Pulmonary artery endothelial cell (primary cell): ENCODE measurements at places on chromosomes 1 and 21. TPM values are rescaled to one million over a fixed set of nuclear protein-coding genes. Genes with fewer than 3 reads are reported as not detected.

LPAR3 gene
- total RNA-seq: 0.67 TPM in 1 of 2 replicates, not detected in the other

OR2M7 gene
- total RNA-seq: not detected in 2 replicates

MEGF6 gene
- 23.3 and 49.2 TPM in 2 replicates for total RNA-seq

GPR3 gene
- 0.49 and 0.86 TPM in 2 replicates for total RNA-seq

LMOD1 gene
- total RNA-seq: under 0.01 and 0.07 TPM in 2 replicates

FHAD1 gene
- total RNA-seq: 0.20 and 0.25 TPM in 2 replicates

MIS18A gene
- 14.5 and 21.9 TPM in 2 replicates for total RNA-seq

DNA sequence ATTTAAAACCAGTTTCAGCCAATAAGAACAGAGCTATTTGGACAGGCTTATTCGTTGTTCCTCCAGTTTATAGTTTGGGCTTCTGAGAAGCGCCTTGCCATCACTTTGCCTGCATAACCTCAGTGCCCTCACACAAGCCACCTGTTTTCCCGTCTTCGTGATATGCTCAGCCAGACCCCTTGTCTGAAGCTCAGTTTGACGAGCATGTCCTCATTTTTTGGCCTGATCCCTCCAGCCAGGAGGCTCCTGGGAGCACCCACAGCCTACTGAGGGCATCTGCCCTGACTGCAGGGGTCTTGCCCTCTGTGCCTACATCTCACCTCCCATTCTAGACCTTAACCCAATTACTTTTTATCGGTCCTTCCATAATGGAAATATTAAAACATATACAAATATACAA is 95.3 kb downstream of the ADARB1 start:
- DNase-seq: no peak

DNA sequence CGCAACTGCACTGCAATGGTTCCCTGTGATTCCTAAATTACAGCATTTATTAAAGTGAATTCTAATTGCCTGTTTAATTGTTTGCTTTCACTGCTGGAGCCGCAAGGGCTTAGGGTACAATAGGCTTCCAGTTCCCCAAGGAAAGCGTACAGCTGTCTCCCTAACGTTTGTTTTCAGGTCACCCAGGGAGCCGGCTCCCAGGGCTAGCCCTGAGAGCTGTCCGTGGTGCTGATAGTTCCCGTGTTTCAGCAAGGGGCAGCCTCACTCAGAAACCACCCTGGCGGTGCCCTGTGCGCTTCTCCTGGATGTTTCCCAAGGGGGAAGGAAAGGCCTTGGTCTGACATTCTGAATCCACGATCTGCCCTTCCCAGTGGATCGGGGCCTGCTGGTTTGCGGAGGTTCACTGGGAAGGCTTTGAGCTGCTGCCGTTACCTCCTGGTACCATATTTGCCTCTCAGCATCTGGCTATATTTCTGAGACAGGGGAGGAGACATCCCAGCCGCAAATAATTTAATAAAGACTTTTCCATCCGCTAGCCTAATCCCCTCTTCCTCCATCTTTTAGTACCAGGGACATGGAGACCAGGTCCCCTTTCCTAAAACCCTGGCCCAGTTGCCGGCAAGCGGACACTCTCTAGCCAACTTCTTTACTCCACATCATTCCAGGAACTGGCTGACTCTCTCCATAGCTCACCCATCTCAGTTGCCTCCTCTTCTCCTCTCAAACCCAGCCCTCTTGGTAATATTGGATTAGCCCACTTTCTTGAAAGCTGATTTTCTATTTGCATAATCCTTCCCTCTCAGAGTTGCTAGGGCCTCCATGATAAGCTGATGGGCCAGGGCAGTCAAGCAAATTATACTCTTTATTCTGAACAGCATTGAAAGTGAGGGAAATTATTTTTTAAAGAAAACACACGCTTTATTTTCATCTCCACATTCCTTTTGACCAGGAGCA is 149.0 kb downstream of the IGSF21 start:
- DNase-seq: no peak

DNA sequence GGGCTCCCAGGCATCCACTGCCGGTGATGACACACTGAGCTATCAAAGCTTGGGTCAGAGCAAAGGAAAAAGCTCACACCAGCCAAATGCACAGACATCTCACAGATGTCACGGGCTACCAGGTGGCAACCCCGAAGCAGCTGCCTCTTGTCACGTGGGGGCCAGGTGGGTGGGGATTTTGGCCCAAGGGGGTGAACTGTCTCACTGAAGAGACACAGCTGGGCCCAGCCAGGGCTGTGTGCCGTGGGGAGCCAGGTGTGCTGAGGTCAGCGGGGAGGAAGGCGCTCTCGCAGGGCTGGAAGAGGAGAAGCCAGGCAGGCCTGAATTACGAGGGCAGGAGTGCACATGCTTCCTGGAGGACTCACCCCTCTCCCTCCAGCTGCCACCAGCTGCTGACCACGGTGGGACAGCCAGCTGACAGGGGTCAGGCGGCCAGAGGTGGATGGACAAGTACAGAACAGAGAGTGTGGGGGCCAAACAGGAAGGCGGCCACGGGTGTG is 32.4 kb downstream of the KCNN3 start:
- no peak for DNase-seq

DNA sequence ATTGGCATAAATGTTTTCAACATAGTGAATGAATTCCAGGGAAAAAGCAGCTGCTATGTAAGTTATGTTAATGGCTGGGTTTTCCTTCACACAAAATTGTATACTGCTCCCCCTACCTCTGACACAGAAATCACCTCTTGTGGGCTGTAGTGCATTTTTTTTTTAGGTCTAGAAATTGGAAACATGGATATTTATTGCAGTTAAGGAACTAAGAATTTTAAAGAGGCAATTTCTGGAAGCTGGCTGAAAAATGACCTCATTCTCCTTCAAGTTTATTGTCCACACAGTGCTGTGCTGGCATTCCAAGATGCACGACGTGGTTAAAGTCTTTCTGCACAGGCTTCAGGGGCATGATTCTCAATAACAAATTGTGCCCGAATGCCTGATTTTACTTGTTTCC is 1424.2 kb downstream of the MRPL39 start:
- DNase-seq: no peak

- no peak for DNase-seq
Measured at GRCh38 chr1:227156520-227156919, 161.8 kb downstream of the CDC42BPA start.

GRCh38 chr1:111739925-111740765 is 950 bp upstream of the INKA2 start:
- peak; percentile 40 for DNase-seq

- no peak for DNase-seq
Measured at GRCh38 chr1:77678660-77679610, 3.5 kb downstream of the ZZZ3 start.

GRCh38 chr1:33182401-33182841 is 578 bp upstream of the TRIM62 start:
- no peak for DNase-seq

- no peak for DNase-seq
Measured at GRCh38 chr1:77015748-77016341, 148.6 kb downstream of the ST6GALNAC5 start.

DNA sequence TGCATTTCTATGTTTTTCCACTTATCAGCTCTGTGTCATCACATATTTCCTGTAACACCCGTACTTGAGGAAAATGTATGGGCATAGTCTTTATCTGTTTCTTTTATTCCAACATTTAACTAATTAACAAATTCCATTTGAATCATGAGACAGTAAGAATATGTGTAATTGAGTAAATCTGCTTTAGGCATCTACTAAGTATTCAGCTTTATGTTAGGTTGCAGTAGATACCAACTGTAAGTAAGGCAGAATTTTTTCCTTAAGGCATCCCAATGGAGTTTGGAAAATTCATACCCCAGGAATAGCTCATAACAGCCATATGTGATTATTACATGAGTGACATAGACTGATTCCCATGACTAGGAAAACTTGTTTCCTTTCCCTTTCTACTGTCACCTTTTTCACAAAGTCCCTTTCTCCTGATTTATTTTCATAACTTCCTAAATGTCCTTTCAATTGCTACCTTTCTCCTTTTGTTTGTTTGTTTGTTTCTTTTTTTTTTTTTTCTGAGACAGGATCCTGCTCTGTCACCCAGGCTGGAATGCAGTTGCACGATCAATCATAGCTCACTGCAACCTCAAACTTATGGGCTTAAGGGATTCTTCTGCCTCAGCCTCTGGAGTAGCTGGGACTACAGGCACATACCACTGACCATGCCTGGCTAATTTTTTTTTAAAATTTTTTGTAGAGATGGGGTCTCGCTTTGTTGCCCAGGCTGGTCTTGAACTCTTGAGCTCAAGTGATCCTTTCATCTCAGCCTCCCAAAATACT is 59.8 kb upstream of the CACYBP start:
- DNase-seq: no peak

DNA sequence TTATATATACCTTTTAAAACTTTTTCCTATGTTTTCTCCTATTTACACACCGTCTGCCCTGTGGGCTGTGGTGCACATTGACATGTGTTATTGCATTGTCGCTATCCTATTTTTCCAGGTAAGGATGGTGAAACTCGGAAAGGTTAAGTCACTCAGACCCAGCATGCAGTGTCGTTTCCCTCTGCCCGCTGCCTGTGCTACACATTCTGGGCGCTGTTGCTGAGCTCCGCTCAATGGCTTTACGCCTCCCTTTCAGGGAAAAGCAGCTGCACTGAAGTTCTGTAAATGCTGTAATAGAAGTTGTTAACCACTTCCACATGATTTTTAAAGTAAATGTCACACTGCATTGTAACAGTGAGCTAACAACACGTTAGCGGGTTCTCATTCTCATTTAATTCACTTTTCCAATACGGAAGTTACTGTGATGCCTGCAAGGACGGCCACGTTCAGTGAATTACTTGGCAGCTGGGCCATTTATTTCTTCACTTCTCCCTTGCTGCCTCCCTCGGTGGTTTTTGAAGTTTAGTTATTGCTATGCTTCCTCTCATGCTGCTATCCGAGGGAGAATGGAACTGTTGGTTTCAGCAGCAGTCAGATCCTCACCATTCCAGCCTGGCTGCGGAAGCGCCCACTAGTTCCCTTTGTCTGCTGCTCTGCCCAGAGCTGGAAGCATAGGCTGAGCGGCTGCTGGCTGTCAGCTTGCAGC is 288.7 kb downstream of the SPATA17 start:
- DNase-seq: no peak

DNA sequence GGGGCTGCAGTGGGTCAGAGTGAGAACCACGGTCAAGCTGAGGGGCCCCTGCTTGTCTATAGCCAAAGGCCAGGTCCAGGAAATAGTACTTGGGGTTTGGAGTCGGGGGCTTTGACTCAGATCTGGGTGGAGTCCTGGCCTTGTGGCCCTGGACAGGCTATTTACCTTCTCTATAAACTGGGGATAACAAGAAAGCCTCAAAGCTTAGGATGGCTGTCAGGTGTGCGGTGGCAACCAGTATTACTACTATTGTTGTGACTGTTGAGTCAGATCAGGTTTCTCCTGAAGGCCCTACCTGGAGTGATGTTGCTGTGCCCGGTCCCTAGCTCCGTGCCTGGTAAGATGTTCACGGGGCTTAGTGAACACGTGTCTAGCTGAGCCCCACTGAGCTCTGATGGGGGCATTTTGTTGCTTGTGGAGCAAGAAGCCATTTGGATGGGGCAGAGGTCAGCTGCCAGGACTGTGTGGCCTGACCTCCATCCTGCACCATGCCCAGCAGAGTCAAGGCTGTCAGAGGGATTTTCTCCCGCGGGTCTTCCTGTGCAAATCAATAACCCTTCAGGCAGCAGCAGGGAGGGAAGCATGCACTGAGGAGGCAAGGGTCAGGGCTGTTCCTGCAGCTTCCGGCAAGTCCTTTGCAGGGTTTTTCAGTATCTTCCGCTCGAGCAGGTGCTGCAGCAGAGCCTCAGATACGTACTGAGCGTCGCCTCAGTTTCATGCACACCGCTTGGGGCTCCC is 170.3 kb downstream of the CAMTA1 start:
- DNase-seq: no peak

DNA sequence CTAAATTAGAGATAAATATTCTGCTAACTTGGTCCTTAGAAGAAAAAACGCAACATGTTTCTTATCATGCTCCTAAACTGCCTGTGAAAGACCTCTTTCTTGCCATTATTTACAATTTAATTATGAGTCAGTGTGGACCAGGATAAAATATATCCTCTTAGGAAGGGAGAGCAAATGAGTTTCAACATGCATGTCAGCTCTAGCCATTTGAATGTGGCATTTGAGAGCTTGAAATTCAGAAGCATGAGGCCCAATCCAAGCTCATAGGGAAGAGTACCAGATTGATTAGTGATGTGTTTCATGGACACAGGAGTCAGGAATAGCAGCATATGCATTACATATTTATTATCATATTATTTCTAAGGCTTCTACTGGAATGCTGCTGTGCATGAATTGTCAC is 39.3 kb downstream of the TBX15 start:
- DNase-seq: no peak

GRCh38 chr1:74340656-74341055 is 105.5 kb downstream of the TNNI3K start:
- no peak for DNase-seq

DNA sequence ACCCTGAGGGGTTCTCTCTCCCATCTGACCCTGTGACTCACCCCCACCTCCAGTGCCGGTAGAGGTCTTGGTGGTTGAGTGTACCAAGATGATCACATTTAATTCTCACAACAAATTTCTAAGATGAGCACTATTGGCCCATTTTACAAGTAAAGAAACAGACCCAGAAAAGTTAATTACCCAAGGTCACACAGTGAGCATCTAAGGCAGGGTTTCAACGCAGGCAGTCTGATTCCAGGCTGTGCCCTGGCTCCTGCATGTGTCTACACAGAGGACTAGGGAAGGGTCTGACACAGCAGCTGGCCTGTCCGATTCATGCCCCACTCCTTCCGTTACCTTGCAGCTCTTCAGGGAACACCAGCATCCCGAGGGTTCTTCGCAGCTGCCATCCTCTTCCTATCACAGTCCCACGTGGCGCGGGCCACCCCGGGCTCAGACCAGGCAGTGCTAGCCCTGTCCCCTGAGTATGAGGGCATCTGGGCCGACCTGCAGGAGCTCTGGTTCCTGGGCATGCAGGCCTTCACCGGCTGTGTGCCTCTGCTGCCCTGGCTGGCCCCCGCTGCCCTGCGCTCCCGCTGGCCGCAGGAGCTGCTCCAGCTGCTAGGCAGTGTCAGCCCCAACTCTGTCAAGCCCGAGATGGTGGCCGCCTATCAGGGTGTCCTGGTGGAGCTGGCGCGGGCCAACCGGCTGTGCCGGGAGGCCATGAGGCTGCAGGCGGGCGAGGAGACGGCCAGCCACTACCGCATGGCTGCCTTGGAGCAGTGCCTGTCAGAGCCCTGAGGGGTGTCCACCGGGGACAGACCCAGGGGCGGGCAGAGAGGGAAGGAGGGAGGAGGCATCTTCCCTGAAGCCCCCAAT is 7.5 kb downstream of the NCDN start:
- no peak for DNase-seq

- DNase-seq: peak; percentile 91
Measured at GRCh38 chr1:161389691-161390558, 22.2 kb upstream of the CFAP126 start.

GRCh38 chr1:81805537-81806431 is 5.0 kb downstream of the ADGRL2 start:
- no peak for DNase-seq
